ENCODE measurements at places on chromosomes 12 and 14.
A peak's percentile ranks its signal among the peaks of the same experiment; 100 is the strongest.

DNA sequence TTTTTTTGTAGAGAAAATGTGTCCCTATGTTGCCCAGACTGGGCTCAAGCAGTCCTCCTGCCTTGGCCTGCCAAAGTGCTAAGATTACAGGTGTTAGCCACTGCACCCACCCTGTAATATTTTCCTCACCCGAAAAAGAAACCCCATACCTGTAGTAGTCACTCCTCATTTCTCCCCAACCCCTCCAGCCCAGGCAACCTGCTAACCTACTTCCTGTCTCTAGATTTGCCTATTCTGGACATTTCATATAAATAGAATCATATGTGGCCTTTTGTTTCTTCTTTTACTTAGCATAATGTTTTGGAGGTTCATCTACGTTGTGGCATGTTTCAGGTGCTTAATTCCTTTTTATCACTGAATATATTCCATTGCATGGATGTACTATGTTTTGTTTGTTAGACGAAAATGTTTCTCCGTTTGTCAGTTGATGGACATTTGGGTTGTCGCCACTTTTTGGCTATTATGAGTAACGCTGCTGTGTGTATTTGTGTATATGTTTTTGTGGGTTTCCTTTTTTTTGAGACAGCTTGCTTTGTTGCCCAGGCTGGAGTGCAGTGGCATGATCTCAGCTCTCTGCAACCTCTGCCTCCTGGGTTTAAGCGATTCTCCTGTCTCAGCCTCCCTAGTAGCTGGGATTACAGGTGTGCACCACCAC lies 6.2 kb downstream of the ANKRD13A start:
- H3K4me1 ChIP-seq = no peaks in the 10 kb centered on the region
- H3K36me3 ChIP-seq = peaks cover 5% of the 10 kb centered on the region
- no peaks in the 10 kb centered on the region for H3K27me3 ChIP-seq
- DNase-seq = no peak
- no peak overlapping the region for H3K4me3 ChIP-seq

GRCh38 chr12:102513272-102513671 lies 32.9 kb upstream of the IGF1 start:
- no peaks in the 10 kb centered on the region for H3K27me3 ChIP-seq
- peaks cover 15% of the 10 kb centered on the region for H3K4me1 ChIP-seq
- H3K4me3 ChIP-seq = no peak overlapping the region
- no peak overlapping the region for H3K27ac ChIP-seq
- DNase-seq = no peak

GRCh38 chr14:42535397-42535796 lies 928.7 kb downstream of the LRFN5 start:
- no peaks in the 10 kb centered on the region for H3K4me1 ChIP-seq
- H3K27ac ChIP-seq = no peak overlapping the region
- H3K36me3 ChIP-seq = no peaks in the 10 kb centered on the region
- no peak for DNase-seq
- no peak overlapping the region for H3K4me3 ChIP-seq

- no peak overlapping the region for H3K4me3 ChIP-seq
- no peak for DNase-seq
- H3K36me3 ChIP-seq = peaks cover 17% of the 10 kb centered on the region
- H3K27ac ChIP-seq = no peak overlapping the region
- no peaks in the 10 kb centered on the region for H3K27me3 ChIP-seq
These were observed 130.6 kb upstream of the MYF6 start for GRCh38 chr12:80576641-80577418.

DNA sequence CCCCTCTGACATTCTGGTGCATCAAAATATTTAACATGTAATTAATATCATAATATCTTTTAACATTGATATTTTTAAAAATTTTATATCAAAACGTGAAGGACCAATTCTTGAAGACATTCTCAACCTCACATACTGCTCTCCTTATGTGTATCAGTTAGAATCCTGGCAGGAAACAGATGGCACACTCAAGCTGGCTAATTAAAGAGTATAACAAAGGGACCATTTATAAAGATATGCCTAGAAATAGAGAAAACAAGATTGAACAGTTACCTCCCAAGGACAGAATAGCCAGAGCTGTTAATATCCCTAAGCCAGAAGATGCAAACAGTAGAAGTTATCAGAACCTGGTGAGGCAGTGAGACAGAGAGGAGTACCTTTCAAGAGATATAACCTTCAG lies 368.7 kb downstream of the NELL2 start:
- H3K4me1 ChIP-seq = no peaks in the 10 kb centered on the region
- no peaks in the 10 kb centered on the region for H3K27me3 ChIP-seq
- H3K36me3 ChIP-seq = no peaks in the 10 kb centered on the region
- DNase-seq = peak; percentile 15
- no peak overlapping the region for H3K27ac ChIP-seq

- peaks cover 5% of the 10 kb centered on the region for H3K36me3 ChIP-seq
- no peaks in the 10 kb centered on the region for H3K27me3 ChIP-seq
- no peak for DNase-seq
- no peak overlapping the region for H3K4me3 ChIP-seq
- H3K4me1 ChIP-seq = peaks cover 25% of the 10 kb centered on the region
These were observed 24.4 kb downstream of the SYNE3 start for GRCh38 chr14:95491936-95492608.

DNA sequence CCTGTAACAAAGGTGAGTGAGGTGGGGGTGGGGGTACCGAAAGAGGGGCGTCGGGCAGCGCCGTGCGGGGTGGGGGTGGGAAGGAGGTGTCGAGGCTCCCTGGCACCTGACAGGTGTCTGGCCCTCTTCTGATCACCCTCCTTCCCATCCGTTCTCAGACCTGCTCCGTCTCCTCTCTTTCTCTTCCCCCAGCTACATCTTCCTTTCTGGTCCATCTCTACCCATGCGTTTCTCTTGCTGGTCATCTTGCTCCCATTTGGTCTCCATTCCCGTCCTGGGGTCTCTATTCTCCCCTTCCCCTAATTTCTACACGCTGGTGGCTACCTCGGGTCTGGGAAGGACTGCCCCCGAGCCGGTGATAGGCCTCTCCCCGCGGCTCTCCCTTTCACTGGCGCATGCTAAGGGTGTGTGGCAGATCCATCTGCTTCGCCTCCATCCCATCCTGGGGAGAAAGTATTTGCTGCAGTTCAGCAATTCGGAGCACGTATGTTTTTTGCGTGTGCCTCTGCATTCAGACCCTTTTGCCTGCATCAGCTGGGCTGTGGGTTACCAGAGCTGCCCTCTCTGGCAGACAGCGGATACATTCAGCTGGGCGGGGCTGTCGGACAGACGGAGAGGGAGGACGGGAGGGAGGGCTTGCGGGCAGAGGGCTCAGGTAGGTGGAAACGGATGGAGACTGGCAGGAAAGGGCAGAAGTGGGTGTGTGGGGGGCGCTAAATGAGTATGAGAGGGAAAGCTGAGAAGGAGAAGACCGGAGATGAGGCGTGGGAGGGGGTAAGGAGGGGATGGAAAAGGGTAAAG lies 730 bp downstream of the CLSTN3 start:
- H3K4me3 ChIP-seq = peak overlapping the region; percentile 63
- H3K4me1 ChIP-seq = 0 out of 2 replicates have a peak, but pooled peaks cover 5% of the 10 kb centered on the region
- no peak overlapping the region for H3K27ac ChIP-seq
- DNase-seq = no peak
- H3K27me3 ChIP-seq = peaks cover 11% of the 10 kb centered on the region

GRCh38 chr12:130804216-130804615 lies 34.8 kb downstream of the STX2 start:
- H3K36me3 ChIP-seq = peaks cover 12% of the 10 kb centered on the region
- DNase-seq = no peak
- no peaks in the 10 kb centered on the region for H3K27me3 ChIP-seq

- H3K4me3 ChIP-seq = no peak overlapping the region
- H3K36me3 ChIP-seq = peaks cover 4% of the 10 kb centered on the region
- peaks cover 38% of the 10 kb centered on the region for H3K4me1 ChIP-seq
- no peaks in the 10 kb centered on the region for H3K27me3 ChIP-seq
These were observed 17.5 kb downstream of the CBX5 start for GRCh38 chr12:54262403-54262925.

DNA sequence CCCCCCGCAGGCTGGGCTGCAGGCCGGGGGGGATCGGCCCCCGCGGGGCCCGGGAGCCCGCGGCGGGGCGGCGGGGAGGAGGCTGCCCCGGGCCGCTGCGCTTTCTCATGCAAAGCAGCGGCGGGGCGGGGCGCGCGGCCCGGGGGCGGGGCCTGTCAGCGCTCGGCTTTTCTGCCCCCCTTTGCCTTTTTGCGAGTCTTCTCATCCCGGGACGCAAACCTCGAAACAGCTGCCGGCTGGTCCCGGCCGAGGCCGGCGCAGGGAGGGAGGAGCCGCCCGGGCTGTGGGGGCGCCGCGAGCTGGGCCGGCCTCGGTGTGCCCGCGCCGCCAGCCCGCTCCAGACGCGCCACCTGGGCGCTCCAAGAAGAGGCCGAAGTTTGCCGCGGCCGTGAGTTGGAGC lies at the start of gene FZD10:
Gene FZD10 (plus strand): TSS at position 198 of the 400 bp plus-strand sequence. CDS start 479 bp downstream, outside the sequence.
- H3K4me3 ChIP-seq = no peak within 1 kb of the TSS
- H3K27me3 ChIP-seq = no peaks in the 10 kb centered on the region
- no peaks in the 10 kb centered on the region for H3K36me3 ChIP-seq

GRCh38 chr14:72401101-72401625 lies 468.9 kb downstream of the RGS6 start:
- DNase-seq = no peak
- H3K36me3 ChIP-seq = no peaks in the 10 kb centered on the region
- no peaks in the 10 kb centered on the region for H3K27me3 ChIP-seq

- no peak overlapping the region for H3K27ac ChIP-seq
- H3K27me3 ChIP-seq = no peaks in the 10 kb centered on the region
- H3K4me3 ChIP-seq = no peak overlapping the region
- no peak for DNase-seq
These were observed 39.0 kb downstream of the ELK3 start for GRCh38 chr12:96233168-96233567.
